ENCODE measurements at places on chromosomes 12 and 14. TPM values are rescaled to one million over a fixed set of nuclear protein-coding genes. Genes with fewer than 3 reads are reported as not detected.

MMP17 gene
- total RNA-seq = not detected

ART4 gene
- not detected for total RNA-seq

SFSWAP gene
- 49.3 TPM for total RNA-seq

DNA sequence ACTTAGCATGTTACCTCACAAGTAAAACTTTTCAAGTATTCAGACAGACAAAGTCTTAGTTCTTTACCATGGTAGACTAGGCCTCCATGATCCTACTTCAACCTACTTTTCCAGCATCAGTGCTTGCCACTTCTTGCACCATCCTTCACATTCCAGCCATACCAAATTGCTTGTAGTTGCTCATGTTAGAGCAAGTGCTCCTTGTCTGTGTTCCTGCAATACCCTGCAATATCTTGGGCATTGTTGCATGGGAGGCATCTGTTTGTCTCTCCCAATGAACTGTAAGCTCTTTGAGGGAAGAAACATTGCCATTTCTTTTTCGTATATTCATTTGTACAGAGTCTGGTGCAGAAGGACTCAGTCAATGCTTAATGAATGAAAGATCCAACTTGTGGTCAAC lies 78.0 kb downstream of the SRGAP1 start:
- H3K27ac ChIP-seq = no peak overlapping the region
- H3K27me3 ChIP-seq = peaks cover 8% of the 10 kb centered on the region
- no peaks in the 10 kb centered on the region for H3K36me3 ChIP-seq

DNA sequence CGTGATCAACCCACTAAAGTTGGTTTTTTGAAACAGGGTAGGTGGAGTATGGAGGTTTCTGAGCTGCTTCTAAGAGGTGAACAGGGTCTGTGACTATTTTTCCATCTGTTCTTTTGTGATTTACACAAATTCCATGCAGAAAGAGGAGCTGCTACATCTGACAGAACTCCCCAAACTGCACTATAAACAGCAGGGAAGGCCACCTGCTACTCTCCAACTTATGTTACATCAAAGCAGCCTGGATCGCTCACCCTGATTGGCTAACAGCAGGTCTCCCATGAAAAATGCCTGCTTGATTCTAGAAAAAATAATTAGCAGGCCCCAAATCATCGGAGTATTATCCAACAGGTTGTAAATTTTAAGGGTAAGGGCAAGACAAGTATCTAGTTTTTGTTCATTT lies 282.9 kb upstream of the FLRT2 start:
- no peak overlapping the region for H3K27ac ChIP-seq
- H3K4me3 ChIP-seq = no peak overlapping the region

- H3K27me3 ChIP-seq = peaks cover 2% of the 10 kb centered on the region
- no peaks in the 10 kb centered on the region for H3K36me3 ChIP-seq
- H3K4me1 ChIP-seq = no peaks in the 10 kb centered on the region
- no peak for DNase-seq
These were observed 83.0 kb downstream of the LRRC9 start for GRCh38 chr14:60002819-60003492.
